MM.1S (cell line): ENCODE measurements at places on chromosomes 5 and 9.

DNA sequence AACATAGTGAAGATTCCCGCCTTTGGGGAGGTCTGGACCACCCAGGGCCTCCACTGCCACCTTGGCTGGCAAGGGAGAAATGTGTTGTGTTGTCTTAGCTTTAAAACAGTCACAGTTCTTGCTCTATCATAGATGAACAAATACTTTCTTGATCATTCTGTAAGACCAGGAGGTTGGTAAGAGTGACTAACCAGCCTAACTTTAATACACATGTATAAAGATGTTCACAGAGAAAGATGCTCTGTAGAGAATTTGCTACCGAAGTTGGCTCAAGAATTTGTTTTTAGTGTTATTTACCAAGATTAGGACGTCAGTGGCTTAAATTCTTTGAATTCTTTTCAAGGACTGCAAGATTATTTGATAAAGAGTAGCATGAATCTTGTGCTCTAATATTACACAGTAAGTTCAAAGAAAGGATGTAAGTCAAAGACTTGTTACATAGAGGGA, 28.4 kb downstream of the GLRX start:
- DNase-seq, result no peak

- DNase-seq, result no peak
Measured at GRCh38 chr9:132391449-132391848, 15.2 kb downstream of the TTF1 start.

GRCh38 chr5:79025054-79025472, 40.0 kb upstream of the ARSB start:
- peak; percentile 44 for DNase-seq

DNA sequence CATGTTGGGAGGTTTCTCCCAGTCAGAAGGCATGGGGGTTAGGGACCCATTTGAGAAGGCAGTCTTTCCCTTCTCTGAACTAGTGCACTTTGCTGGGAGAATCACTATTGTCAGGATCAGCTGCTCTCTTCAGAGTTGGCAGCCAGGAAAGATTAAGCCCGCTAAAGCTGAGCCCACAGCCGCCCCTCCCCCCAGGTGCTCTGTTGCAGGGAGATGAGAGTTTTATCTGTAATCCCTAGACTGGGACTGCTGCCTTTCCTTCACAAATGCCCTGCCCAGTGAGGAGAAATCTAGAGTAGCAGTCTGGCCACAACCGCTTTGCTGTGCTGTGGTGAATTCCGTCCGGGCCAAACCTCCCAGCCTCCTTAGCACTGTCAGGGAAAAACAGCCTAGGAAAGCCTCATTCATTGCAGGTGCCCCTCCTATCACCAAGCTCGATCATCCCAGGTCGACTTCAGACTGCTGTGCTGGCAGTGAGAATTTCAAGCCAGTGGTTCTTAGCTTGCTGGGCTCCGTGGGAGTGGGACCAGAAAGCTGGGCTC, 69.8 kb downstream of the CNTLN start:
- DNase-seq, result no peak

- DNase-seq, result peak; percentile 94
Measured at GRCh38 chr5:112878760-112879159, 17.7 kb downstream of the SRP19 start.

DNA sequence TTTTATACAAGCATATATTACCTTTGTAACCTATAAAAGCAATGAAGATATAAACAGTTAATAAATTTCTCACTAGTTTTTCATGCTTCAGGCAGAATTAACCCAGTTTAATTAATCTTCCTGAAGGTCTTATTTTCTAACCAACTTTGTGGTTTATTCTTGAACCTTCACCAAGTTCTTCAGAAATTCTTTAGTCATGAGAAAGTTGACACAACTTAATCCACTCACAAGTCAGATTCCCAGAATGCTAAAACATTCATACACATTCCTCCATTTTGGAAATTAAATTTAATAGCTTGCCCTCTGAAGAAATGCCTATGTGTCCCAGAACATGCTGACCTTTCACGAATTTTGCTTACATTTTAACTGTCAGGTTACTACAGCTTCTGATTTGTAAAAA, 105.4 kb upstream of the PAM start:
- no peak for DNase-seq

DNA sequence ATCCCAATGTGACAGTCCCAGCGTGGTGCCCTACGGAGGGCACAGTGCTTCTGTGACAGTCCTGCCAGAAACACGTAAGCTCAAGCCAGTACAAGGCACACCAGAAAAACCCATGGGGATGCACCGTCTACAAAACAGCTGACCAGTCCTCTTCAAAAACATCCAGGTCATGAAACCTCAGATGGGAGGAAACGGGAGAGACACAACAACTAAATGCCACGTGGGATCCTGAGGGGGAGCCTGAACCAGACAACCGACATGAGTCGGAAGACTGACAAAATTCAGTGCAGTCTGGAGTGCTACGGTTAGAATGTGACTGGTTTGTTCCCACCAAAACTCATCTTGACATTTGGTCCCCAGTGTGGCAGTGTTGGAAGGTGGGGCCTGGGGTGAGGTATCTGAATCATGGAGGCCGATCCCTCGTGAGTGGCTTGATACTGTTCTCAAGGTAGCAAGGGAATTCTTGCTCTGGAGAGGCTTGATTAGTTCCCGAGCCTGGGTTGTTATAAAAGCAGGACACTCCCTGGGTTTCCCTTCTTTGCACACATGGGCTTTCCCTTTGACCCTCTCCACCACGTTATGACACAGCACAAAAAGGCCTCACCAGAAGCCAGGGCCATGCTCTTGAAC, 55.4 kb downstream of the ADAMTS2 start:
- no peak for DNase-seq

DNA sequence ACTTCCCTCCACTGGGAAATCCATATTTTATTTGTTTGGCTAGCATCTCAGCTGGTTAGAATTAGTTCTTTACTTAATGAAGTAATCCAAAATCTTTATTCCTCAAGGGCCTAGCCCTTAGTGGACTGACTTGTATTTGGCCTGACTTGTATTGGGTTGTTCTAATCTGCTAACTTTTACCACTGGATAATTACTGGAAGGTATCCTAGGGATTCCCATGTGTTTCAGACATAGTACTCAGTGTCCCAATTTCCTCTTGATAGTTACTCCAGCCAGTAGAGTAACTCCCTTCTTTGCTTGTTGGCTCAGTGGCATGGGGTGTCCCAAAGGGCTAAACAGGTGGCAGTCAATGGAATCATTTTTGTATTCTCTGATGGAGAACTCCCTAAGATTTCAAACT, 156.0 kb downstream of the DCP2 start:
- no peak for DNase-seq

DNA sequence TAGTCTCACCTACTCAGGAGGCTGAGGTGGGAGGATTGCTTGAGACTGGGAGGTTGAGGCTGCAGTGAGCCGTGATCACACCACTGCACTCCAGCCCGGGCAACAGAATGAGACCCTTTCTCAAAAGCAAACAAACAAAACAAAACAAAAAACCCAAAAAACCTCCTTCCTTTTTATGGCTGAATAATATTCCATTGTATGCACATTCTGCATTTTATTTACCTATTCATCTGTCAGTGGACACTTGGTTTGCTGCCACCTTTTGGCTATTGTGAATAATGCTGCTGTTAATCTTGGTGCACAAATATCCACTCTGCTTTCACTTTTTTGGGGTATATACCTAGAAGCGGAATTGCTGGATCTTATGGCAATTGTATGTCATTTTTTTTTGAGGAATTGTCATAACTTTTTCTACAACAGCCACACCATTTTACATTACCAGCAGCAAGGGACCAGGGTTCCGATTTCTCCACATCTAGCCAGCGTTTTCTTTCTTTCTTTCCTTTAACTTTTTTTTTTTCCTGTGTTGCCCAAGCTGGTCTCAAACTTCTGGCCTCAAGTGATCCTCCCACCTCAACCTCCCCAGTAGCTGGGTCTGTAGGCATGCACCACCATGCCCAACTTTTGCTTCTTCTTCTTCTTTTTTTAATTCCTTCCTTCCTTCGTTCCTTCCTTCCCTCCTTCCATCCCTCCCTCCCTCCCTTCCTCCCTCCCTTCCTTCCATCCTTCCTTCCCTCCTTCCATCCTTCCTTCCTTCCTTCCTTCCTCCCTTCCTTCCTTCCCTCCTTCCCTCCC, 30.6 kb downstream of the NKX2-5 start:
- peak; percentile 65 for DNase-seq

GRCh38 chr5:171435908-171436307, 16.5 kb downstream of the FGF18 start:
- no peak for DNase-seq

- DNase-seq, result no peak
Measured at GRCh38 chr5:167229751-167230150, 1061.7 kb upstream of the WWC1 start.

- no peak for DNase-seq
Measured at GRCh38 chr9:4081956-4082355, 217.9 kb downstream of the GLIS3 start.

GRCh38 chr5:167754501-167755021, 536.9 kb upstream of the WWC1 start:
- no peak for DNase-seq

DNA sequence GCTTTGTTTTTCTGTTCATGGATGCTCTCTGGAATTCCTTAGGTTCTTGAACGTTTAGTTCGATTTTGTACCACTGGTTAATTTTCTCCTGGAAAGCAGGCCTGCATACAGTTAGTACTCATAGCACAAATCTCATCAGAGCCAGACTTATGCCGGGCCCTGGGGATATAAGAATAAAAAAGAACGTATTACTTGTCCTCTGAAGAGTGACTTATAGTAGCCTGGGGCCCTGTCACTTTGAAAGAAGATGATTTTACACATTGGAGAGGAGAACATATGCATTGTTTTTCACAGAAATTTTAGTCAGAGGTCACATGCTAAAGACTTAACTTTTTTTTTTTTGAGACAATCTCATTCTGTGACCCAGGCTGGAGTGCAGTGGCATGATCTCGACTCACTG, 50.3 kb downstream of the ZNF462 start:
- DNase-seq, result no peak

GRCh38 chr9:132582786-132583583, 579 bp downstream of the BARHL1 start:
- no peak for DNase-seq

- no peak for DNase-seq
Measured at GRCh38 chr9:91086657-91087461, 274.9 kb downstream of the AUH start.

DNA sequence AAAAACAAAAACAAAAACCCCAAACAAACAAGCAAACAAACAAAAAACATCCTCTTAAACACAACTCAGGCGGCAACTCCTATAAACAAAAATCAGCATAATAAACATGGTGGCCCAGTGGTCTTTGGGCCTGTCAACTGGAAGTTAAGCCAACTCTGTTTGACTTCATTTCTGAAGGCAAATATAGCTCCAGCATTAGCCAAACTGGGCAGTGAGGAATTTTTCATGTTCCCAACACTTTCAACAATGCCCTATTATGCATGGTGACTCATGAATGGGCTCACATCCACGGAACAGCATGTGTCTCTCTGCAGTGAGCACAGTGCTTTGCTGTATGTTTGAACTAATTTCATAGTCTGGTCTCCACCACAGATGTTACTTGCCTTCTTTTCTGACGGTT, 143.9 kb upstream of the STC2 start:
- DNase-seq, result no peak

GRCh38 chr5:14142202-14142826, 828 bp upstream of the TRIO start:
- DNase-seq, result peak; percentile 19

- no peak for DNase-seq
Measured at GRCh38 chr5:83149671-83150070, 72.3 kb downstream of the XRCC4 start.

DNA sequence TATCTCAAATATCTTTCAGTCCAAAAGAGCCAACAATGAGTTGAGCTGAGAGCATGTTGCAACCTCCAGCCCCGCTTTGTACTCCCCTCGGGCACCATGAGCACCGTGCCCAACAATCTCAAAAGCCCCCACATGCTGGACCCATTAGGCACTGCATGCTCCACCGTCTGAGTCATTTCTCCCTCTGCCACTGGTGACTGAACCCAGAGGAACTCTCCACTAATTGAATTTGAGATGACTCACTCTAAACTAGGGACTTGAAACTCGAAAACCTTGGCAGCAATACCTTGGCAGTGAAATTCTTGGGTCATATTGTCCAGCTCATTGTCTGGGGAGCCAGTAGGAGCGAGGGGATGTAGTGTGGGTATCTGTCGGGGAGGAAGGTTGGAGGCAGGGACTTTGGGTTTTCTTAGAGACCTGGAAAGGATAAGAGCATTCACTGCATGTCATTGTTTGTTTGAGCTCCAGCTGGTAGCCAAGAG, 49.9 kb upstream of the SLIT3 start:
- DNase-seq, result no peak

GRCh38 chr9:76681556-76681955, 82.7 kb upstream of the PCA3 start:
- DNase-seq, result no peak

DNA sequence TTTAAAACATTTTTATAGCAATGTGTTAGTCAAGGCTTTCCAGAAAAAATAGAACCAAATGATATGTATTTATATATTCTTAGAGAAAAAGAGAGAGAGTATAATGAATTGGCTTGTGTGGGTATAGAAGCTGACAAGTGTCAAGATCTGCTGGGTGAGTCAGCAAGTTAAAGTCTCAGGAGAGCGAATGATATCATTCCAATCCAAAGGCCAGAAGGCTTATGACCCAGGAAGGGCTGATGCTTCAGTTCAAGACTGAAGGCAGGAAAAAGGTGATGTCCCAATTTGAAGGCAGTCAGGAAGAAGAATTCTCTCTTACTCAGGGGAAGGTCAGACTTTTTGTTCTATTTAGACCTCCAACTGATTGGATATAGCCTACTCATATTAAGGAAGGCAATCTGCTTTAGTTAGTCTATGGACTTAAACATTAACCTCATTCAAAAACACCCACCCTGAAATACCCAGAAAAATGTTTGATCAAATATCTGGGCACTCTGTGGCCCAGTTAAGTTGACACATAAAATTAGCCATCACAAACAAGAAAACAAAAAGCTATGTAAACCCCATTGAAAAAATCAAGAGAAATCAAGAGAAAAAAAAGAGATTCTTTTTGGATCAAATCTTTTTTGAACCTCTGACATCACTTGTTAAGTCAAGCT, 189.6 kb downstream of the PIK3R1 start:
- no peak for DNase-seq

GRCh38 chr9:134811673-134812342, 68.8 kb upstream of the FCN2 start:
- no peak for DNase-seq
